ENCODE measurements at places on chromosomes 12 and 14.

- no peak for DNase-seq
Measured at GRCh38 chr12:19779395-19780056, 340.2 kb downstream of the AEBP2 start.

DNA sequence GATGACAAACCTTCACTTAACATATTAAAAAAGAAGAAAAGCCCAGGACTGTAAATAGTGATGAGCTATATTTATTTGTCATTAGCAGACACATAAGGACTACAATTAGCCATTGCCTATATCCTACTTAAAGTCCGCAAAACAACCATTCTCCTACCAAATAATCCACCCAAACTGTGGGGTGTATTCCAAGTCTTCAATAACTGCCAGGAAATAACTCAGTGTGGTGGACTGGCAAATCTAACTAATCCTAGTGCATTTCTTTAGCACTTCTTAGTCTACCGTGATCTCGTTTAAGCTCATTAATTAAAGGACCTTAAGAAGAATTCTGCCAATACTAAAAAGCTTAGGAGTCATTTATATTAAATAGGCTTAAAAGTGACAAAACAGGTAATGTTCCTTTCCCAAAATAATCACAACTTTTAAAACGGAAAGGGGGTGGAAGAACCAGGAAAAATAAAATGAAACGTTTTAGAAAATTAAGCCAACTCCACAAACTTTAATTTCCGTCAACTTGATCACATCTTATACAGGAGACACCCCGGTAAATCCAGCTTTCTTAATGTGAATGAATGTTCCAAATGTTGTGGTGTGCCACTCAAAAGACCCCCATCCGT, 1.8 kb downstream of the NOVA1 start:
- DNase-seq, result no peak

- DNase-seq, result no peak
Measured at GRCh38 chr12:71551529-71551928, 111.9 kb downstream of the LGR5 start.

- no peak for DNase-seq
Measured at GRCh38 chr12:52772772-52773171, 4.4 kb downstream of the KRT76 start.

GRCh38 chr14:93017898-93018297, 94.9 kb downstream of the CHGA start:
- DNase-seq, result no peak

DNA sequence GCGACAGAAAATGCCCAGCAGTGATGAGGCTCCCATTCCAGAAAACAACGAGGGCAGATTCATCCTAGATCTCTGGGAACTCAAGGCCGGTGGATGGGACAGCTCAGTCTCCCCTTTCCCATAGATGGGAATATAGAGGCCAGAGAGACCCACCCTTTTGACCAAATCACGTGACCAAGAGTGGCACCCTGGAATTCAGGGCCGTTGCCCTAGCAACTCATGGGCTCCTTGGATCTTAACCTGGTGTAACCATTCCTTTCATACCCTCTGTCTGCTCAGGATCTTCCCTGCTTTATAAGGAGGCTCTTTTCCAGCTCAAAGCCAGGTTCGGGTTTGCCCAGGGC, 8.4 kb upstream of the LRTM2 start:
- DNase-seq, result no peak

DNA sequence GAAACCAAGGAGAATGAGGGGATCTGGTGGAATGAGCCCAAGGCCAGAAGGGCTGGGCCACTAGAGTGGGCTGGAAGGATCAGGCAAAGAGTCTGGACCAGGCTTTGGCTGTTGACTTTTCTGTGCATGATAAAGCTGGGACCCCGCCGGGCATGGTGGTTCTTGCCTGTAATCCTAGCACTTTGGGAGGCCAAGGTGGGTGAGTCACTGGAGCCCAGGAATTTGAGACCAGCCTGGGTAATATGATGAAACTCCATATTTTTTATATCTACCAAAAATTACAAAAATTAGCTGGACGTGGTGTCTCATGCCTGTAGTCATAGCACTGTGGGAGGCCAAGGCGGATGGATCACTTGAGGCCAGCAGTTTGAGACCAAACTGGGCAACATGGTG, 393 bp upstream of the KLHL33 start:
- DNase-seq, result no peak

- no peak for DNase-seq
Measured at GRCh38 chr12:97758194-97758501, 295.5 kb downstream of the RMST start.

DNA sequence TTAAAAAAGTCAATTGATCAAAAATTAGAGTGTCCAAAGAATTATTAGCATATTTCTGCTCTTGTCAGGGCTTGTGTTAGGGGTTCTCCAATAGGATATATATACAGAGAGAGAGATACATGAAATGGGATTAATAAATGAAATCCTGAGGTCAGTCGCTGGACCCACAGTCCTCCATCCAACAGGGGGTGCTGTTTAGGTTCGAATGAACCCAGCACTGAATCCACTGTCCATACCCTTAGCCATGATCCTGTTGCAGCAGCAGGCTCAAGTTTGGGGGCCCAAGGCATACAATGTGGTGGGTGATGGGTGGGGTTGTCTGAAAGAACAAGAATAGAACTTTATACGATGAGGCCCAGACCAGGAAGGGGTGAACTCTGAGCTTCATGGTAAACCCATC, 780 bp upstream of the MYO1H start:
- no peak for DNase-seq

DNA sequence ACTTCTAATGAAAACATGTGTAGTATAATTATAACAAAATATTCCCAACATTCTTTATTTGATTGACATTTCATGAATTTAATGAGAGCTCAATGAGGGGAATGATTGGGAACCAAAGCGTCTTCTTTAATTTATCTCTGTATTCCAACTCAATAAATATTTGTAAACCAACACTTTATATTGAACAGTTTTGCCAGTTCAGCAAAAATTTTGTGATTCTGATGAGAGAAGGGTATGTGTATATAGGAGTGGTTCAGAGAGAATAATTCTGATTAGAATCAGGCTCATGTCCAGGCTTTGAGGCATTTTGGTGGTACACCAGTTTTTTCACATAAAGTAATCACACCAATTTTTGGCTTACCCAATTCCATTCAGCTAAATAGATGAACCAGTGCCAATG, 564.2 kb downstream of the TMTC2 start:
- no peak for DNase-seq

DNA sequence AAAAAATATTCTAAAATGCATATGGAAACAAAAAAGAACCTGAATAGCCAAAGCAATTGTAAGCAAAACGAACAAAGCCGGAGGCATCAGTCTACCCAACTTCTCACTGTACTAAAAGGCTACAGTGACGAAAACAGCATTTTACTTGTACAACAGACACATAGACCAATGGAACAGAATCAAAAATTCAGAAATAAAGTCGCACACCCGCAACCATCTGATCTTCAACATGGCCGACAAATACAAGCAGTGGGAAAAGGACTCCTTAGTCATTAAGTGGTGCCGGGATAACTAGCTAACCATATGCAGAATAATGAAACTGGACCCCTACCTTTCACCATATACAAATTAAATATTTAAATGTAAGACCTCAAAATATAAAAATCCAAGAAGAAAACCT, 203.9 kb upstream of the PPFIA2 start:
- no peak for DNase-seq

GRCh38 chr14:104138098-104138717, at the start of gene KIF26A:
Gene KIF26A (plus strand): TSS chr14:104138587. CDS start chr14:104138723, 136 bp downstream.
- DNase-seq, result no peak

- DNase-seq, result no peak
Measured at GRCh38 chr12:119292893-119293630, 41.5 kb upstream of the CCDC60 start.

- no peak for DNase-seq
Measured at GRCh38 chr12:78146365-78146772, 315.7 kb downstream of the NAV3 start.

DNA sequence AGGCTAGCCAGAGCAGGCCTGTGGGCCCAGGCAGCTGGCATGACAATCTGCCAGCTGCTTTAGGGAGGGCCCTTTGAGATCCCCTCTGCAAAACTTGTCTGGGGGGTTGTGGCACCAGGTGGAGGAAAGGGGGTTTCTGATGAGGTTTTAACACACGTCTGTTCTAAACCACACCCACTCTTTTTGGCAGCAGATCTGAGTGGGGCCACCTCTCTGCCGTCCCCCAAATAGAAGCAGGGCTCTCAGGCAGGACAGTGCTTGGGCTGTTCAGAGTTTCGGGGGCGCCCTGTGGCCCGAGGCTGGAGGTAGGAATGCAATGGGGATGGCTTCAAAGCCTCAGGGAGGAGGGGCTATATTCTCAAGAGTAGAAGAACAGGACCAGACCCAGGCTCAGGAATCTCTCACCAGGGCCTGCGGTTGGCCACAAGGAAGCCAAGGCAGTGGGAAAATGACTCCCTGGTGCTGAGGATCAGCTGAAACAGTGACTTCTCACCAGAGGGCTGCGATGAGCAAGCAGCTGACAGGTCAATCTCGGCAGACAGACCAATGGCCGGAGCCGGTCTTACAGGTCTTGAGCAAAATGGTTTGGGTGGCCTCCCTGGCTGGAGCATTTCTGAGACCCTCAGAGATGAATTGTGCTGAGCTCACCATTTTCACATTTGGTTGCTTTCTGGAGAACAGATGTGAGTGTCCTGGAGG, 1.5 kb upstream of the KRT5 start:
- DNase-seq, result no peak

DNA sequence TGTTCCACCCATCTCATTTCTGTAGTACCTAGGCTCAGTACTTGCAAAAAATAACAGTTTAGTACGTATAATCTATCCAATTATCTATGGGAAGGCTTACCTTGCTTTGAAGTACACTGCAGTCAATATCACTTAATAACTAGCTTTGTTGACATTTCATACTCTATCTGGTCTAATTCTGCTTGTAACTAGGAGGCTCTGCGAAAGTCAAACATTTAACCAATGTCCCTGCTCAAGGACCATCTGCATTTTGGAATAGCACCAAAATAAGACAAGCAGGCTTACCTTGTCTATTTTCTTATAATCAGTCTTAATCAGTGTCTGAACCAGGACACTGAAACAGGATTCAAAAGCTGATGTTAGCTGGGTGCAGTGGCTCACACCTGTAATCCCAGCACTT, 39.9 kb downstream of the SLC25A47 start:
- no peak for DNase-seq
